ENCODE measurements at places on chromosomes 1 and 21.
A peak's percentile ranks its signal among the peaks of the same experiment; 100 is the strongest.

DNA sequence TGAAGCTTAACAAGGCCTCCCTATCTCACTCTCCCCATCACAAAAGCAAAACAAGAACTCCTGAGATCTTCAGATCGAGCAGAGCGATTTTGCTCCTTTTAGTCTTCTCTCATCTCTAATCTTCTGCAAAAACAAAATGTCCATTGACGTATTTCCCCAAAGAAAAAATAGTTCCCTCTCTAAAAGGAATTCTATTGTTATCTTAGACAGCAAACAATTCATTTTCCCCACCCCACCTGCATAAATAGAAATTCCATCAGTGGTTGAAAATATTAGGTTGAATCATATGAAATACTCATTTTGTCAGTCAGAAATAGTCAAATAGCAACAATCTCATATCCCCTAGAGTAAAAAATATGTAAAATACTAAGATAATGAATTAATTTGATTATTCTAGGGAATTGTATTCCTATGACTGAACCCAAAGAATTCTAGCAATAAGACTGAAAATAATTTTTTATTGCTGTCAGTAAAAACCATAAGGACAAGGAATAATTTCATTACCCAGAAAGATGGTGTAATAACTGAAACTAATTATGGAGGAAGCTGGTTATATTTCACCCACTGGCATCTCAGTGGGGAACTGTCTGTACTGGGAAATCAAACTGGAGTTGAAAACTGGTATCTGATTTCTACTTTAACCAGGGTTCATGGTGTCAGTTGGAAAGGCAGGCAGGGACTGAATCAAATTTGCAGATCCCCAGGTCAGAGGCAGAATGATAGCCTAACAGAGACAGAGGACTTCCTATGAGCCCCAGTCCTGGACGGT, 51.3 kb downstream of the RHOU start:
- ATAC-seq: peak; percentile 41

- no peak for ATAC-seq
Measured at GRCh38 chr1:162192306-162192678, 122.8 kb downstream of the NOS1AP start.

DNA sequence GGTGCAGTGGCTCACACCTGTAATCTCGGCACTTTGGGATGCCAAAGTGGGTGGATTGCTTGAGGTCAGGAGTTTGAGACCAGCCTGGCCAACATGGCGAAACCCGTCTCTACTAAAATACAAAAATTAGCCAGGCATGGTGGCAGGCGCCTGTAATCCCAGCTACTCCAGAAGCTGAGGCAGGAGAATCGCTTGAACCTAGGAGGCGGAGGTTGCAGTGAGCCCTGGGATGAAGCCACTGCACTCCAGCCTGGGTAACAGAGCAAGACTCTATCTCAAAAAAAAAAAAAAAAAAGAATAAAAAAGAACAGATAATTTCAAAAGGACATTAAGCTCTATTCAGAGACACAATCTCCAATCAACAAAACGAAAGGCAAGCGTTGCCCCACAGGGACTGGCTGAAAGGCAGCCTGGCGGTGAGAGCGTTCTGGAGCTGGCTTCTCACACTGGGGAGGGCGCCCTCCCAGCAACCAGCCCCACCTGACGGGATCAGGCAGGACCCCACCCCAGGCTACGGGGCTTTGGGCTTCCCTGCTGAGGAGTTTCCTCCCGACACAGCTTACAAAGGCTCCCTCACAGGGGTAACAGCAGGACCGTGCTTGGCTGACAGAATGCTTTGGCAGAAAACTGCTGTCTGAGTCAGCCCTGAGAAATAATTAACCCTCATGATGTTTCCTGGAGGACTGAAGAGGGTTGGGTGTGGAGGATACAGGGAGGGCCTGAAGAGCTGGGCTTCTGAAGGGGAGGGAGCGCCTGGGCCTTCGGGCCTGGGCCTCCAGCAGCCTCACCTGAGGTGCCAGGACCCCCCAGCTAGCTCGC, 31.1 kb upstream of the SRP9 start:
- ATAC-seq: peak; percentile 97

DNA sequence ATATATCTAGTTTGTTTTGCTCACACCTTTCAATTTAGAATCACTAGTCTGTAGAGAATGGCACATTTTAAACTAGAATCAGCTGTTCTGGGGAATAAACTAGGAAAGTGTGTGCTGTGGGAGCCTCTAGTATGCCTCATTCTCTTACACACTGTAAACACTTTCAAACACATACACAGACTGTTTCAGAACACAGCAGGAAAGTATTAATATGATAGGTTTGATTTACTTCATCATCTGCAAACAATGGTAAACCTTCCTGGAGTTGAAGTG, 67.1 kb upstream of the ABCG1 start:
- ATAC-seq: no peak

- ATAC-seq: no peak
Measured at GRCh38 chr1:117267232-117267774, 56.6 kb upstream of the VTCN1 start.

DNA sequence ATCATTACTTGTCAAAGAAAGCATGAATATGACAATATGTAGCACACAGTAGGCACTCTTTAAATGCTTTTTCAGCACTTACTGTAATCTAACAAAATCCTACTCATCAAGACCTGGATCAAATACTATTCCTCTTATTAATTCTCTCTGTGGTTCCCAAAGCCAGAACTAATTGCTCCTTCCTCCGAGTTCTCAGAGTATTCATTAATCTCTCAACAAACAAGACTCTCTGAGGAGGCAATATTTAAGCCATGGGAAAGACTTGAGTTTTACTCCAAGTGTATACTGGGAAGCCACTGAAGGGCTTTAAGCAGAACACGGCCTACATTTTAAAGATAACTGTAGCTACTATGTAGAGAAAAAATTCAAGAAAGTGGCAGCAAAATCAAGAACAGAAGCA, 79.7 kb downstream of the ENAH start:
- ATAC-seq: no peak

DNA sequence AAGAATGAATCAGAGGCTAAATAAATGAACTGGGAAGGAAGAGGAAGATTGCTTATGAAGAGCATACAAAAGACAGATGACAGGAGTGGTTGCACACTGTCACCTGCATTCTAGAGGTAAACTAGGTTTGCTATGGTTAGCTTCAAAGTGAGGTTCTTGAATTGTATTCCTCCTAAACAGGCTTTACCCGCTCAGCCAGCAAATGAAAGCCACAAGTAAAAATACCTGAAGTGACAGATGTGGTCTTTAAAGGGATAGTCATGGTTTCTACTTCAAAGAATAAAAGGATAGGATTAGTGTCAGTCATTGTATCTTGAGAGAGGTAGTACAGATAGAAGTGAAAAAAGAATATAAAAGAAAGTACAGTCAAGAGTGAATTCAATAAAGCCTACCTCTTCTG, 32.4 kb upstream of the PRDX6 start:
- ATAC-seq: no peak

DNA sequence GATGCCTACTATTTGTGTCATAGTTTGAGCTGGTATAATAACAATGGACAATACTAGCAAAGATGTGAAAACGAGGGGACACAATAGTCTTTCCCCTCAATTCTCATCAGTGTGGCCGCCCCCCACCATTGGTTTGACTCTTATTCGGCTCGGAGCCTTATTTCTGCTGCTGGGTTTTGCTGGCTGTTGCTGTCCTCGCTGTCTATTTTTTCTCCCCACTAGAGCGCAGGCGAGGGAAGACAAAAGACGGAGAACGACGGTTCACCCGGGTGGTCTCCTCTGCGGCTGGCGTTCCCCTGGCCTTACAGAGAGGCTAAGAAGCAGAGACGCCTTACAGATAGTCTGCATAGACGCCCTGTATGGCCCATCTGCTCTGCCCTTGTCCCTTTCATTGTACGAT, 19.4 kb downstream of the CLIC6 start:
- ATAC-seq: peak; percentile 86

GRCh38 chr21:46607636-46608035, 2.8 kb upstream of the S100B start:
- ATAC-seq: no peak

- no peak for ATAC-seq
Measured at GRCh38 chr1:240802271-240802670, 190.3 kb upstream of the GREM2 start.

- no peak for ATAC-seq
Measured at GRCh38 chr1:65703853-65704252, 88.8 kb upstream of the PDE4B start.

DNA sequence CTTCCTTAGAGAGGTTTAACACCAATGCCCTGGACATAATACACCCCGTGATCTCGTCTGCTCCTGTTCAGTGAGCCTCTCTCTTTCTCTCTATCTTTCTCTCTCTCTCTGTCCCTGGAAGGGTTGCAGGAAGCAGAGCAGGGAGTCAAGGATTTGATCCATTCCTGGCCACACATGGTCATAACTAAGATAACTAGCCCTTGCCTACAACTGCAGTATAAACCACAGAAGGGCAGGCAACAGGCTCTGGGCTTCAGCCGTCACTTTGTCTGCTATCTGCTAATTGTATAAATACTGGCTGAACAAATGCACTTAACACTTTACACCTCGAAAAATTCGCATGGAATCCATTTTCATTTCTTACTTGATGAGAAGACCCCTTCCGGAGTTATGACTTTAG, 357.5 kb upstream of the RUNX1 start:
- no peak for ATAC-seq

DNA sequence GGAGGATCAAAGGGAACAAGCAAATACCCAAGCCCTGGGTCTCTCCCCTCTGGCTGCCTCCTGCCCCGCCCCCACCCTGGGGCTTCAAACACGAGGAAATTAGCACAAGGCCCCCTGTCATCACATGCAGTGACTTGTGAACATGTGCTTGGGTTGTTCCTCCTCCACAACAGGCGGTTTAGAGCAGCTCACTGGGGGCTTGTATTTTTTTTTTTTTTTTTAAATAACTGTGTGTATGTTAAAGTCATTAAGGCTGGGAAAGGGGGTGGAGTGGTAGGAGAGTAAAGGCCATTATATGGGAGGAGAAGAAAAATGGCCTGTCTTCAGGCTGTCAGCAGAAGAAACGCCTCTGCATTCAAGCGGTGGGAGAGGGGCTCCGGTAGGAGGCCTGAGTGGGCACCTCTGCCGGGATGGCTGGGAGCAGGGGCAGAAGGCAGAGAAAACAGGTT, 64.2 kb downstream of the PLXNA2 start:
- no peak for ATAC-seq

DNA sequence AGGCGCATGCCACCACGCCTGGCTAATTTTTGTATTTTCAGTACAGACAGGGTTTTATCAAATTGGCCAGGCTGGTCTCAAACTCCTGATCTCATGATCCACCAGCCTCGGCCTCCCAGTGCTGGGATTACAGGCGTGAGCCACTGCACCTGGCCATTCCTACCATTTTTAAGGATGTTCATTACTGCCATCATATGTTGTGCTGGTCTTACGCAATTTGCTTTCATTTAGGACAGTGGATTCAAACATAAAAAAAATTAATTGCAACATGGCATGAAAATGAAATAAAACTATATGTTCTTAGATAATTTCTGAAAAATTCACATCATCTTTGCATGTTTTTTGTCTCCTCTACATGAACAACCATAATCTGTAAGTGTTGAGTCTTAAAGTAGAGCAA, 527.7 kb downstream of the LTN1 start:
- no peak for ATAC-seq

DNA sequence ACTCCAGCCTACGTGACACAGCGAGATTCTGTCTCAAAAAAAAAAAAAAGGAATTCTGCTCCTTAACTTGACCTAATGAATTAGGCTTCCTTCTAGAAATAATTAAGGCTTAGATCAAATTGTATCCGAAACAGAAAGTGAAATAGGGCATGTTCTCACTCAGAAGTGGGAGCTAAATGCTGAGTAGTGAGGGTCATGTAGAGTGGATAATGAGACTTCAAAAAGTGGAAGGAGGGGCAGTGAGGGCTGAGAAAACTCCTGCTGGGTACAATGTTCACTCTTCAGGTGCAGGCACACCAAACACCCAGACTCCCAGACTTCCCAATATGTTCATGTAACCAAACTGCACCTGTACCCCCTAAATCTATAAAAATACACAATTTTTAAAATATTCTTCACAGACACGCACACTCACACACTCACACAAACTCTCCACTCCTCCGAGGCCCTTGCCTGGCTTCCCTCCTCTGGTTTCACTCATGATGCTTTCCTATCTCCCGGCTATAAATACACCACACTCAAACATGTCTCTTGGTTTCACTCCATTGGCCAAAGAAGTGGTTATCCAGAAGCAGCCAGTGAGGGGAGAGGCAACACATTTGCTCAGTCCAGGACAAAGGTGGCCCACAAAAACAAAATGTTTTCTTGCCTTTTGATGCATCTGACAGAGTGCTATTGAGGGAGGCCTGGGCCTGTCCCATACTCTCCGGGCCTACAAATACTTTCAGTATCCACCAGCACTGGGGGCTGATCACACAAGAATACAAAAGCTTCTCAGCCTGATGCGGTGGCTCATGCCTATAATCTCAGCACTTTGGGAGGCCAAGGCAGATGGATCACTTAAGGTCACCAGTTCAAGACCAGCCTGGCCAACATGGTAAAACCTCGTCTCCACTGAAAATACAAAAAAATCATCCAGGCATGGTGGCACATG, 249.2 kb downstream of the TOMM20 start:
- no peak for ATAC-seq

GRCh38 chr1:177077006-177077405, 87.5 kb downstream of the ASTN1 start:
- no peak for ATAC-seq

- no peak for ATAC-seq
Measured at GRCh38 chr1:84277343-84278059, 24.0 kb upstream of the SAMD13 start.

- peak; percentile 58 for ATAC-seq
Measured at GRCh38 chr1:204288021-204288588, 71.6 kb downstream of the PLEKHA6 start.

- no peak for ATAC-seq
Measured at GRCh38 chr1:36161641-36162531, 5.9 kb downstream of the MAP7D1 start.

- no peak for ATAC-seq
Measured at GRCh38 chr1:60136395-60136794, 62.8 kb upstream of the C1orf87 start.

DNA sequence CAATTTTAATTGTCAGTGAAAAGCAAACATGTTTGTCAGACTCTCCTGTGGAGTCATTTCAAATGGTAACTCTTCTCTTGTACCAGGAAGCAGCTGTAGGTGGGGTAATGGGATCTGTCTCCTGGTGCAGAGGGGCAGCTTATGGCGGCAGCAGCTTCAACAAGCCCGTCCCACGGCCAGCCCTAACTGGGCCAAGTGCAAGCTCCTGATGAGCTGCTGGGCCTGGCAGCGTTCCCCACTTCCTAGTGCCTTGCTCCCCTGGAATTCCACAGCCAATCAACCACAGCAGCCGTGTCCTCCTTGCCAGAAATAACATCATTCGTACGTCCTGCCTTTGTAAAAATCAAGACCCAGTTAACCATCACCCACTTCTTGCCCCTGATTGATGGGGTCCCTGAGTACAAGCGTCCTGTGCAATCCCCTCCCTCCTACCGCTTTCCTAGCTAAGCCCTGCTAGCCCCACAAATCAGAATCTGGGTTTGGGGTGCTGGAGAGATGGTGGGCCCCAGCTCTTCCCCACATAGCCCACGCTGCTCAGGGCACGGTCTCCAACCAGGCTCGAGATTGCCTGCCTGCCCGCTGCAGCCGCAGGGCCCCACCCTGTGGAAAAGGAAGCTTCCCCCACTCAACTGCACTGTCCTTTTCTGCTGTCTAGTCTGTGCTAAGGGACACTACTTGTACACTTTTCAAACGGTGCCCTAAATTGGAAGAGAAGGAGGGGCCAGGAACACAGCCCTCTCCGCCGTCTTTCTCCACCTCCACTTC, 61.2 kb downstream of the TOR1AIP2 start:
- no peak for ATAC-seq

GRCh38 chr1:36645867-36646266, 163.2 kb upstream of the CSF3R start:
- no peak for ATAC-seq

GRCh38 chr21:45050345-45050796, 24.0 kb upstream of the ADARB1 start:
- no peak for ATAC-seq

All from SK-N-SH treated with all-trans-retinoic acid at 6 μM for 48 hours (cell line).